ENCODE measurements at places on chromosomes 3 and 15.
A peak's percentile ranks its signal among the peaks of the same experiment; 100 is the strongest.

DNA sequence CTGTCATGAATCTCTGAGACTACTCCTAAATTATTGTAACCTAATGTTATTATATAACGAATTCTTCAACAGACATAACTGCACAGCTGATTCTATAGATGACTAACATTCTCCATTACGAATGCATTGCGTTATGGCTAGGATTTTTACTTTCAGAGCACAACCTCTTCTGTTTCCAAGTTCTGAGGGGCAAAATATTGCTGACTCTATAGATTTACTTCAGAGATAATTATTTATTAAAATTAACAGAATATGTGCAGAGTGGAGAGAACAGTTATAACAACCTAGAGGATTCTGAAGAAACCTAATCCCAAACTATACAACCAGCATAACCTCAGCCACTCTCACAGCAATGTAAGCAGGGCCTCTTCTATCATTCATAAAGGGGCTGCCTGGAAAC is 25.9 kb downstream of the SLITRK3 start:
- no peak for DNase-seq

DNA sequence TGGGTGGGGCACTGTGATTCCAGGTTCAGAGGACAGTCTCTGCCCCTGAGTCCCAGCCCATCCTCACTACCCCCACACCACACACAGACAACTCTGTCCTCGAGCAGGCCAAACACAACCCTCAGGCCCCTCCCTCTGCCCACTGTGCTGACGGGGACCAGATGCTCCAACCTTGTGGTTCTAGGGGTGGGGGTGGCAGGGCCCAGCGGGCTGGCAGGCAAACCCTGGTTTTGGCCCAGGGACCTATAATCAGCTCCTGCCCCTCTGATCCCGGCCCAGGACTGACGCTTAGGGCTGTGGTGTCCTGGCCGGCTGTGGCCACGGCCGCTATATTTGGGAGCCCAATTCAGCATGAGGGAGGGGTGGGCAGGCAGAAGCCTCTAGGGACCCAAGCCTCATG is 5.0 kb upstream of the MYL3 start:
- no peak for DNase-seq

DNA sequence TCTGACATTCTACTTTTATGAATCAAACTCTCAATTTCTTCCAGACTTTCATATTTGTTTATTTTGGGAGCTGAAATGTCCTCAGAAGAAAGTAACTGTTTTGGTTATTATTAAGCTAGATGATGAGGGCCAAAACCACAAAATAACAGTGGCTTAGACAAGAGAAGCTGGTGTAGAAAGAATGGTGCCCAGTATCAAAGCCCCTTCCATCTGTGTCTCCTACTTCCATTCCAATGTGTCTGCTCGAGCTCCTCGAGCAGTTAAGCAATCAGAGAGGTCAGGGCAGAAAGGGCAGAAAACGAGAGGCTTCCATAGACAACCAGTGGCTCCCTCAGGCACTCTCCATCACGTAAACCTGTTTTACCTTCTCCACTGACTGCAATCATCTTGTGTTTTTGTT is 59.7 kb upstream of the MAGI1 start:
- DNase-seq: no peak

DNA sequence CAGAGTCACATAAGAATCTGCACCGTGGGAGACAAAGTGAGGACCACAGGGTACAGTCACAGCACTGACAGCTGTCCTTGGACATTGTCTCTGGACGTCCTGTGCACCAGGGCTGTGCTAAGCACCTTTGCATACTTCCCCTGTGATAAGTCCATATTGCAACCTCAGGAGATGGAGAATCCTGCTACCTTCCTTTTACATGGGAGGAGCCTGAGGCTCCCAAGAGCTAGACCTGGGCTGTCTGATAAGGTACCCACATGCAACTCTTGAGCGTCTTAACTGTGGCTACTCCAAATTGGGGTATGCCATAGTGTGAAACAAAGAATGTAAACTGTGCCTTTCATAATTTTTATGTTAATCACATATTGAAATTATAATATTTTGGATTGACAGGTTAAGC is 2.5 kb upstream of the FETUB start:
- DNase-seq: no peak

DNA sequence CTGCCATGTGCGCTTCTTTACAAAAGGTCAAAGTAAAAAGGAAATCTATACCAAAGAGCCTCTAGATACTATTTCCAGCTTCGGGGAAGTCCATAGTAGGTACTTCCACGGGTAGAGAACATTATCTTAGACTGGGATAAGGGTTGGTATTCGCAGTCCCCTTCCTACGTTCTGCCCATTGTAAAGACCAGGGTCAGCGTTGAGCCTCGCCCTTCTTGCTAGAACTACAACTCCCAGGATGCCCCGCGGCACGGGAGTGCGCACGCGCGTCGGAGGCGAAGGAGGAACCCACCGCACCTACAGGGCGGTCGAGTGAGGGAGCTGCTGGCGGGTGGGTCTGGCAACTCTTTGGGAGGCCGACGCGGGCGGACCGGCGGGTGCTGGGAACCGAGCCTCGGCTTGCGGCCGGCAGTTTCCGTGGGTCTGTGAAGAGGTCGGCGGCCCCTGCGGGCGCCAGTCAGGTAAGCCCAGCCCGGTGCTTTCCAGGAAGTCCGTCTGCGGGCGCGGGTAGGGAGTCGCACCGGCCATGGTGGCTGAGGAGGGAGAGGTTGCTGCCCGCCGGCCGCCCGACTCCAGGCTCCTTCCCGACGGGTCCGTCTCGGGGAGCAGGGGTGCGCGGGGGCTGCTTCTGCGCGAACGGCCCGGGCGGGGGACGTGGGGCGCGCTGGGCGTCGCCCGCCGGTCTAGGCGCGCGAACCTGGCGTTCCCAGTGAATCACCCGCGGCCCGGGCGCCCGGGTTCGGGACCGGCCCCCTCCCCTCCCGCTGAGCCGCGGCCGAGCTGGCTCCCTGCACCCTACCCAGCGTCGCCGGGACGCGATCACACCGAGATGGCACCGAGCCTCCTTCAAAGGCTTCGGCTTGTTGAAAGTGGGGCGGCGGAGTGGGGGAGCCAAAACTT is at the start of gene TMOD3:
Gene TMOD3 (plus strand): TSS at position 278 of the 900 bp plus-strand sequence. CDS start 33,232 bp downstream, outside the sequence.
- peak; percentile 90 for DNase-seq

DNA sequence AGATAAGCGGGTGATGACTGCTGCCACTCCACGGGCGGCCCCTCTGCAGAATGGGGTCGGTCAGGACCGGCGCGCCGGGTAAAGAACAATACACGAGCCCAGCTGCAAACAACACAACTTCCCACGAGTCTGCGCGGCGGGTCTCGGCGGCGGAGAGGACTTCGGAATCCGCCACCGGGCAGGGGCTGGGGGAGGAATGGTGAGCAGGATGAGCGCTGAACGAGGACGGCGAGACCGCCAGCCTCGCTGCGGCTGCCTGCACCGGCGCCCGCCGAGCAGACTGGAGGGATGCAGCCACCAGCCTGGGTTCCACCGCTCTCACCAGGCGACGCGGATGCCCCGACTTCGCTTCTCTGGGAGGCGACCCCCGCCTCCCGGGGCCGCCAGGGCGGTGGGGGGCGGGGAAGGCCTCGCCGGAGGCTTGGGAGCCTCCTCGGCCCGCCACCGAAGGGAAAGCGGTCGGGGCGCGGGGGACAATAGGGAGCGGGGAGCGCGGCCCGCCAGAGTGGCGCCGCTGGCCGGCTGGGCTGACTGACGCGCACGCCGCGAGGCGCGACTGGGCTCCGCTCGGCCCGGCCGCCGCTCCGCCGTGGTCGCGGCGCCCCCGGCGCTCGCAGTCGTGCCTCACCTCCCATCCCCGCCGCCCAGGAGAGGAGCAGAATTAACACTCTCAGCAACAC is 515 bp downstream of the ADAM10 start:
- peak; percentile 57 for DNase-seq

GRCh38 chr3:73136941-73137340 is 75.5 kb downstream of the EBLN2 start:
- DNase-seq: no peak

GRCh38 chr3:65252266-65252665 is 564.5 kb upstream of the ADAMTS9 start:
- no peak for DNase-seq

DNA sequence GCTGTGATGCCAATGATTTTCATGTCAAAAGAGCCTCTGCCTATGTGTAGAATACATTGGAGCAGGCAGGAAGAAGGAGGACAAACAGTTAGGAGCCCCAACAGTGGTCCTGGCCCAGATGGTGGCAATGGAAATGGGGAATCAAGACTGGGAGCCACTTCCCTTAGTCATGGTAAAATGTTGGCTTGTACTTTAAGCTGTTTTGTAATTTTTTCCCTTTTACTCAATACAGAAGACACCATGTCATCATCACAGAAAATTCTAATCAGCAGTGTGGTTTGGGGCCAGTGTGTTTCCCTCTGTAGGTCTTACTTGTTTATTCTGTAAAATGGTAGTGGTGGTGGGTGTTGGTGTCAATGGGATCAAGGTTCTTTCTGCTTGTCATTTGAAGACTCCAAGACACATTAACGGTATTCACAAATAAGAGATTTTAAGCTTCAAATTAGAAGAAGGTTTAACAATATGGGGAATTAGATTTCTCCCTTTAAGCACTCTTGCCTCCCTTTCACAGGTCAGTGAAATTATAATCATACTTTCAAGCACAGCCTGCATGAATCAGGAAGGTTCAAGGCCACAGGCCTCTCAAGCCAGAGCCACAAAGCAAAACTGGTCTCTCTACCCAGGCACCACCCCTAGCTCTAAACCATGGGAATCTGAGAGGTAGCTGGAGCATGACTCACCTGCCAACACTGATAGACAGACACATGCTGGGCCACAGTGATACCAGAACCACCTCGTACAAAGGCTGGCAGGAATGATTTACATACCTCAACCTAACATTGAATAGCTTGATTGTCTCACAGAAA is 24.9 kb downstream of the SIAH2 start:
- peak; percentile 44 for DNase-seq

- DNase-seq: no peak
These were observed 125.9 kb upstream of the HES1 start for GRCh38 chr3:194009892-194010533.

GRCh38 chr3:65664931-65665330 is 373.8 kb downstream of the MAGI1 start:
- no peak for DNase-seq

DNA sequence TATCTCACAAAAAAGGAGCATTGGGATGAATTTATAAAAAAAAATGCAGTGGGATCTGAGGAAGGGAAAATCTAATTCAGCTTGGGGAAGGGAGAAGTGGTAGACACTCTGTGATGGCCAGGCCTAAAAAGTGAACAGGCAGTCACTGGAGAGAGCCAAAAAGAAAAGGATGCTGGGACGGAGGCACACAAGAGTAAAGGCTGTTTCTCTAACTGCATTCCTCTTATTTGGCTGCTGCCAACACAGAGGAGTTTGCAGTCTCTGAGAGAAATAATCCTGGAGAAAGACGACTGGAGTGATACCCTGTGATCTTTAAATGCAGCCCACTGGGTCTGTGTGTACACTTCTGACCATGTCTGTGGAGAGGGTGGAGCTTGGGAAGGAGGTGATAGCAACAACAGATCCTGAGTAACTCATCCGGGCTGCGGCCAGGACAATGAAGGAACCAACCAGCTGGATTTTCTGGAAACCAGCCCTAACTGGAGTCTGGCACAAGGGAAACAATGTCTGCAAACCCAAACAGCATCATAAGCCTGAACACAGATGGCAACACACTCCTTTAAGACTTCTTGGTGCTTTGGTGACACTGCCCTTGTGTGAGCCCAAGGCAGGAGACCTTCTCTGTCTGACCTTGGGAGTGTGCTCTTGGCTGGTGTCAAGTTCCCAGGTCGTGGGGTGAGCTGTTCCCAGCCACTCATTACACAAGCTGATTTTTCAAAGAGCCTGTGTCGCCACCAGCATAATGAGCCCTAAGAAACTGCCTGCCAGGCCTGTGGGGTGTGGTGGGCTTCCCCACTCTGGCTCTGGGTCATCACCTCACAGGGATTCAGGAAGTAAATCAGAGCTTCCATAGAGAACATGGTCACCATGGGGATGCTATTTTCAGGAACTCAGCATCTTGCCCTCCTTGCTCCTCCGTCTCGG is 8.0 kb downstream of the FYCO1 start:
- DNase-seq: no peak

DNA sequence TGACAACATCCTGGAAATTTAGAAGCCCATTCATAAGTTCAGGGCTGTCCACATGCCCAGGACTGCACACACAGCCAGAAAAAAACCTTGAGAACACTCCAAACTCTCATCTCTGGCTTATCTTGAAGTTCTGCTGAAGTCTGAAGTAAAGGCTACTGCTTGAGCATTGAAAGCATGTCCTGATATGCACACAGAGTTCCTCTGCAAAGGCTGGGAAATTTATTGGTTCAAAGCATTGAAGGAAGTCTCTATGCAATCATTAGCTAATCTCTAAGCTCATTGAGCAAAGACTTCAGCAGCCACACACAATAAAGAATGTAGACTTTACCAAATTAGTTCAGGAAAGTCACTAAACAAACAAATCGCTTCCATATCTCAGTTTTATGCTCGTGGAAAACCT is 162.0 kb upstream of the STT3B start:
- no peak for DNase-seq

DNA sequence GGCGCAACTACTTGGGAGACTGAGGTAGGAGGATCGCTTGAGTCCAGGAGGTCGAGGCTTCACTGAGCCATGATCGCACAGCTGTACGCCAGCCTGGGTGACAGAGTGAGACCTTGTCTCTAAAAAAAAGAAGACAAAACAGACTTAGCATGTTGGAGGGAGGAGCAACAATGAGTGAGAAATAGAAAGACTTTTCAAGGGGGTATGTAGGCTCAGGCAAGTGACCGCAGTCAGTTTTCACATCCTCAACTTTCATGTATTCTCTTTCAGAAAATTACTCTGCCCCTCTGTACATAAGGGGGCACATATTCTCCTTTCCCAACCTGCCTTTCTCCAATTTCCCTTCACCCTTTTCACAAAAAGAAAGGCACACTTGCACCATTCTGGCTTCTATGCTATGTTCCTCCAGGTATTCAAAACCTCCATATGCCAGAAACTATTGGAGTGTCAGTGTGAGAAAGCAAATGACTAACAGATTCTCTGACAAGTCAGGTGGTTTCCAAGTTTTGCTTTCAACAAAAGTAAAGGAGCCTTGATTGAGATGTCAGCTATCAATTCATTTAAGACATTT is 7.6 kb downstream of the NSUN3 start:
- DNase-seq: no peak

DNA sequence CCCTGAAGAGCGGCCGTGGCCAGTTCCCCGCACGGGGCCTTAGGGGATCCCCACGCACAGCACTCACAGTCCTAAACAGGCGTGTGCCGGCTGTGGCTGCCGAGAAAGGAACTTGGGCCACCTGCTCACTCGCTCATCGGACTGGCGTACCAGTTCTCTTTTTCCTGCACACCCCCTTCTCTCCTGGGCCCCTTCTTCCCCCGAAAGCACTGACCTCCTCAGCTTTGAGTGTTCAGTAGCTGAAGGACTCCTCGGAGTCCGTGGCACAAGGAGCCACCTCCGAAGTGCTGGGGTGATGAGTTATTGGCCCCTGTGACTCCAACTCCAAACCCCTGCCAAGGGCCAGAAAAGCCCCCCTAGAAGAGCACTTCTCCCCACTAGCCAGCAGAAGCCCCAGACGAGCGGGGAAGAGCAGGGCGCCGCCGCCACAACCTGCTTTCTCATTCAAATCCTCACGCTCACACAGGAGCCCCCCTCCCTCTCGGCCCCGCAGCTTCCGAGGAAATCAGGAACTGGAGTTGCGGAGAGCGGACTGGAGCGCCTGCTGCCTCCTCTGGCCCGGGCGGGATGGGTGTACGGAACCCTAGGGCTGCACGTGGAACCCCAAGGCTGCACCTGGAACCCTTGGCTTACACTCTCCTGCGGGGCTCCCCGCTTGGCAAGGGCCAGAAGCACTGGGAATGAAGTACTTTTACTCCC is at the start of gene PLCH1:
Gene PLCH1 (minus strand): TSS at position 446 of the 699 bp plus-strand sequence. CDS start 40,847 bp downstream, outside the sequence.
- peak; percentile 50 for DNase-seq

GRCh38 chr3:107323723-107324122 is 53.5 kb upstream of the CCDC54 start:
- DNase-seq: no peak

- no peak for DNase-seq
These were observed 94.3 kb downstream of the TBC1D2B start for GRCh38 chr15:77983091-77983707.
